ENCODE measurements at places on chromosomes 12 and 14.

DNA sequence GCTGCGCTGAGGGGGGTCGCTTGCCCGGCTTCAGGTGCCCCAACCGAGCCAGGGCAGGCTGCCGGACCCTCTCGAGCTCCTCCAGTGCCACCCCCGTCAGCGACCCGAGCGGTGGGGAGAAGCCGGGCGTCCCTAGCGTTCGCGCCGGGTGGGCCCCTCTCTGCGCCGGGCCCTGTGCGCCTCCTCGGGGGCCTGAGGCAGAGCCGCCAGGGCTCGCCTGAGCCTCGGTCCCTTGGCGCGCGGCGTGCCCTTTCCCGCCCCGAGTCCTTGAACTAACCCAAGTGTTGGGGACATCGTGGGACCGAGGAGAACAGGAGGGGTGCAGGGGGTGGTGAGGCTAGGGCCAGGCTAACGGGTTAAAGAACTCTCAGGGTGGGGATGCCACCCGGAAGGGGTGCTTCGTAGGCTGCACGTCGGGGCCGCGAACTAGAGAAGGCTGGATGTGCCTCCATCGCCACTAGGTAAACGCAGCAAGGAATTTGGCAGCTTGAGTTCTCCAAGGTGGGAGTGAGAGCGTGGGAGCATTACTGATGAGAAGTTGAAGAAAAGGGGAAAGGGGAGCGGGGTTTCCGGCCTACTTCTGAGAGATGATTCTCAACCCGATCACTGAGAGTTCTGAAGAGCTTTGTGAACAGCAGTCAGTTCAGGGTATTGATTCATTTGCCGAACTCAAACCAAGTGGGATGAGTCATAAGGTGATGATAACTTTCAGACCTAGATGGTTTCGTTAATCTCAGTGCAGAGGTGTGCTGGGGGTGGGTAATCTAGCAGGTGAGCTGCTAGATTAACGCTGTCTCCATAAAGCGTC is 618 bp downstream of the RNF34 start:
- no peak for DNase-seq

DNA sequence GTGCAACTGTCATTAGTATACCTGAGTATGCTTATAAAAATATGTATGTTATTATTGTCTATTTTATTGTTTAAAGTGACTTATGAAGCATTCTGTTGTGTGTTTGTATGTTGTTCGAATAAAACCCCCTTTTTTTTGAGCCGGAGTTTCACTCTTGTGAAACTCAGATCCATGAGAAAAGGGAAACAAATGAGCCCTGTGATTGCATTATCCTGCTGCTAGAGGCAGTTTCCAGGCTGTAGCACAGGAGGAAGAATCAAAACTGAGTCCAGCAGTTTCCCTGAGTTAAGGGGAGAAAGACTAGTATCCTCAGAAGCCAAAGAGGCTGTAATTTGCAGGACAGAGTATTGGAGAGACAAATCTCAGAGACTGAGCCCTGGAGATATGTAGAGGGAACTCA is 12.5 kb downstream of the SGPP1 start:
- no peak for DNase-seq

DNA sequence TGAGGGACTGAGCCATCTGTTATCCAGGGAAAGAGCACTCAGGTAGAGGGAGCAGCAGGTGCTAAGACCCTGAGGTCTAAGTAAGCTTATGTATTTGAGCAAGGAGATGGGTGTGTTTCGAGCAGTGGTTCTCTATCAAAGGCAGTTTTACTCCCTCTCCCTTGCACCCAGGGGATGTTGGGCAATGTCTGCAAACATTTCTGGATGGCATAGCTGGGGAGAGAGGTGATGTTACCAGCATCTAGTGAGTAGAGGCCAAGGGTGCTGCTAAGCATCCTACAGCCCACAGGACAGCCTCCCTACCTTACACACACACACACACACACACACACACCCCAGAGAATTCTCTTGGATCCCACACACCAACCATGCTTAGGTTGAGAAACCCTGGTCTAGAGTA is 221.0 kb upstream of the PWP1 start:
- no peak for DNase-seq

DNA sequence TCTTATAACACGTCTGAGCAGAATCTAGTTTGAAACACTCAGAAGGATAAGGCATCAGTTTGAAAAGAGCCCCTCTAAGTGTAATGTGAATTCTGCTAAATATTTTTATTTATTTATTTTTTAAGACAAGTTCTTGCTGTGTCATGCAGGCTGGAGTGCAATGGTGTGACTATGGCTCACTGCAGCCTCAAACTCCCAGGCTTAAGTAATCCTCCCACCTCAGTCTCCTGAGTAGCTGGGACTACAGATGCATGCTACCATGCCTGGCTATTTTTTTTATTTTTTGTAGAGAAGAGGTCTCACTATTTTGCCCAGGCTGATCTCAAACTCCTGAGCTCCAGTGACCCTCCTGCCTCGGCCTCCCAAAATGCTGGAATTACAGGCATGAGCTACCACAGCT is 225.9 kb upstream of the SEL1L start:
- no peak for DNase-seq

DNA sequence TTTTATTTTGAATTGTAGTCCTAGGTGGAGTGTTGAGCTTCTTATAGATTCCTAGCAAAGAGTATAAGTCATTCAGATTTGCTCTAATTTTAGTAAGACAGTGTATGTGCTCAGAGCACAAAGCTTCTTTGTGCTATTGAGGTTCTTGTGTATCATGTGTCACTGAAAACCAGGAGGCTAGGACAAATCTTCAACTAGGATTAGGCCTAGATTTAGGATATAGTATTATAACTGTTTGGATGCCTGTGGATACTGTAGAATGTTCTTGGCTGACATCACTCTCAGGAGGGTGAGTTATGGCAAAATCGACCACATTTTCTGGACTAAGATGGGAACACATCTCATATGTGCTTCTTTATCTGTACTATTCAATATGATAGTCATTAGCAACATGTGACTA is 86.5 kb downstream of the DHRS2 start:
- DNase-seq: no peak

GRCh38 chr14:104803280-104803911 is 2.5 kb downstream of the ZBTB42 start:
- DNase-seq: no peak

GRCh38 chr14:97777622-97778355 is 980.6 kb downstream of the VRK1 start:
- no peak for DNase-seq

- DNase-seq: no peak
Observed at GRCh38 chr12:24561882-24562770, 386.8 kb downstream of the BCAT1 start.

- DNase-seq: no peak
Observed at GRCh38 chr12:47193066-47193465, 113.3 kb upstream of the AMIGO2 start.

GRCh38 chr12:107402041-107403022 is 283.3 kb upstream of the PWP1 start:
- DNase-seq: peak; percentile 34

DNA sequence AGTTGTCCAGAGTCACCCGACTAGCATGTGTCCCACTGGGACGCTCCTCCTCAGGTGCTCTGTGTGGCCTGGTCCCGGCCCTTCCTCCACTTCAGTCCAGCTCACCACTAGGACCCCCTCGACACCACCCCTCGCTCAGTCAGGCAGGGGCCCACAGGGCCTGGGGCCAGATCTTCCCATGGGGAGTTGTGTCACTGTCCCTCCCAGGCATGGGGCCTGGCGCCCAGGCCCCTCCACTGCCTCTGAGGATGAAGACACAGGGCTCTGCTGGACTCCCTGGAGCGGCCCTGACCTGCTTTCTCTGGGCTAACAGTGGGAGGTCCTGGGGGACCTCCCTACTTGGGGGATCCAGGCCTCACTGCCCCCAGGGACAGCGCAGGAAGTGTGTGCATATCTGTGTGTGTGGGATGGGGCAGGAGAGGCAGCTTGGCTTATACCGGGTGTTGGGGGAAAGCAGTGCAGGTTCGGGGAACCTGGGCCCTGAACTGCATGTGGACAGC is 43.8 kb downstream of the KRT80 start:
- DNase-seq: no peak

- no peak for DNase-seq
Observed at GRCh38 chr14:105069522-105069870, 4.3 kb upstream of the GPR132 start.

GRCh38 chr14:89977668-89978067 is 21.9 kb downstream of the TDP1 start:
- no peak for DNase-seq

DNA sequence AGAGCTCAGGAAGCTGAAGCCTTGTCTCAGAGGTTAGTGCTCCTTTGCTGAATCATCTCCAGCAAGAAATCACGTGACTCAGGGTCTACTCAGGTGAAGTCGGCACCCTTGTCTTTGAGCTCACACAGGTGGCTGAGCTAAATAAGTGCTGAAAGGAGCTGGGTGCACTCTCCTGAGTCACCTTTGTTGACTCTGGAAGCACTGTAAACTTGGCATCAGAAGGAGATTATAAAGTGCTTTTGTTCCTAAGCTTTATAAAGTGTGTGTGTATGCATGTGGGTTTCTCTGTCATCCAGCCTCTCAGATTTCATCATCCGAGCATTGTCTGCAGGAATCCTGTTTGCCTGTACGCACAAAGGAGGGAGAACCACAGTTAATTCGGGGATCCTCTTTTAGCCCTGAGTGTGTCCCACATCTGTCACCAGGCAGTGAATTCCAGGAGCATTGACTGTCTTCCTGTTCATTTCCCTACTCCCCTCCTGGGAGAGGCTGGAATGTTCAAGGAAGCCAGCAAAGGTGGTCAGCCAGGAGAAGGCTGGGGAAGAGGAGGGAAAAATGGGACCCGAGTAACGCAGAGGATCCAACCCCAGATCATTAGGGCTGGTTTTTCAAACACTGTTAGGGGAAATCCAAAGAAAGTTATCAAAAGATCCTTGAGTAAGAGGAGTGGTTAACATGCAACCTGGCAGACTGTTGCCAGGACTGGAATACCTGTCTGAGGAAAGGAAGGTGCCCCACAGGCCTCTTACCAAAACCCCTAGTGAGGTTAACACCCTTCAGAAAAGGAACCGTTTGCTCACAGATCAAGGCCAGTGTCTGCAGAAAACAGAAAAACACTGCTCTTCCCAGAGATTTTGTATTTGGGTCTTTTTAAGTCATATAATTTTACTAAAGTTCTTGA is 157.5 kb upstream of the HIF1A start:
- DNase-seq: no peak
